ENCODE measurements at places on chromosomes 6 and 20.
A peak's percentile ranks its signal among the peaks of the same experiment; 100 is the strongest.

- no peak for DNase-seq
Measured at GRCh38 chr20:22977047-22977785, 57.9 kb upstream of the SSTR4 start.

- DNase-seq = peak; percentile 71
Measured at GRCh38 chr20:52083627-52084232, 107.8 kb downstream of the ZFP64 start.

- DNase-seq = no peak
Measured at GRCh38 chr6:103854059-103854458, 1005.7 kb downstream of the HACE1 start.

GRCh38 chr6:36368921-36369865 is 18.3 kb downstream of the ETV7 start:
- no peak for DNase-seq

Measured in BE2C (cell line).